ENCODE measurements at places on chromosomes 16 and 17.
A peak's percentile ranks its signal among the peaks of the same experiment; 100 is the strongest.

DNA sequence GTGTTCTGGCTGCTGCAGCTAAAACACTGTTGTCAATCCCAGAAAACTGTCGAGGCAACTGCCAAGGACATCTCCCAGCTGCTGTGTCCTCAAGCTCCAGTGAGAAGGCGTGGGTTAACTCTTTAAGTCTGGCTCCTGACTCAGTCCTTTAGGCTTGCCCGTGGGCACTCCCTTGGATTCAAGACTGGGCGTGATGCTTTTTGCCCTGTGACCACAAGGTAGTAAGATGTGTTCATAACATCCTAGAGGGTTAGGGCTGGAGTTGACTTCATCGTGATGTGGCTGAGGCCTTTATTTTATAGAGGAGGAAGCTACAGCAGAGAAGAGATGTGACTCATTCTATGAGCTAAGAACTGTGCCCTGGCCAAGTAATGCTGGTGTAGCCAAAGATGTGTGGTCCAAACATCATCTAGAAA is 50.9 kb upstream of the TEKT3 start:
- no peak for DNase-seq

DNA sequence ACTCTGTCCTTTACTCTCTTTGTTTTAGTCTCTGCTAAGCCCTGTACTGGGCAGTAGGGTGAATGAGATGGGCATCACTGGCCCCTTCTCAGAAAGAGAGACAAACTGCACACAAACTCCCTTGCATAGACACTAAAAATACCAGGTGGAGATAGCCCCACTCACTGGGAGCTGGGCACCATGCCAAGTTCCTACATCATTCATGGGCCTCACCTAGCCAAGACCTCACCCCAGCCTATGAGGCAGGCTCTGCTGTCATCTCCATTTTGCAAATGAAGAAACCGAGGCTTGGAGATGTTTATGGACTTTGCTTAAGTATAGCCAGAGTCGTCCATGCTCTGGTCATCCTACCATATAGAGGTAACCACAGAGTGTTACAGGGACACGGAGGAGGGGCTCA is 499.8 kb upstream of the CDH11 start:
- DNase-seq = no peak

DNA sequence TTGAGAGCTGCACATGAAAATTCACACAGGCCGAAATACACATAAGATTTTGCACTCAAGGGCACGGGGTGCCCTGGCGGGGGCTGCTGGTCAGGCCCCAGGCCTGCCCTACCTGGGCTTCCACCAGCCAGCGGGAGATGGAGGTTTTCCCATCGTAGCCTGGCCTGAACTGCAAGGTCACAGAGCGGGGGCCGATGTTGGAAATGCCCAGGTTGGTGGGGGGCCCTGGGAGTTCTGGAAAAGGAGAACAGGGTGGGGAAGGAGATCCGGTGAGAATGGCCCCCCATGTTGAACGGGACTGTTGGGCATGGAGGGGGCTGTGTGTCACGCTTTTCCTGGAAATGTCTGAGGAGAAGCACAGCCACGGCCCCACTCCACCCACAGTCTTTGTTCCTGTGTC is 87.3 kb upstream of the CDC42EP4 start:
- no peak for DNase-seq

DNA sequence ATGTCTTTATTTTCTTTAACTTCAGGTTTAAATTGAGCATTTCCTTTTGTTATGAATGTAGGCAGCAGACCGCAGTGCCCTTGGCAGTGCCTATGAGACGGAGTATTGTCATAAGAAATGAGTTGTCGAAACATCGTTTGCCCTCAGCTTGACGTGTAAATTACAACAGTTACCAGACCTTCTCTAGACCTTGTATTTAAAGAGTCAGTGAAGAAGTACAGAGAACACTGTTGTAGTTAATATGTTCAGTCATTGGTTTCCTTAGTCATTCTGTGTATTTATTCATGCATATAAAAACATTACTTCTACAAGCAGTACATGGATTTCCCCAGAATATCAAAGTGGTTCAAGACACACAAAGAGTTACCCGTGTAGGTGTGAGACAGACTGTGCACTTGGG is 19.0 kb downstream of the IRF8 start:
- no peak for DNase-seq

DNA sequence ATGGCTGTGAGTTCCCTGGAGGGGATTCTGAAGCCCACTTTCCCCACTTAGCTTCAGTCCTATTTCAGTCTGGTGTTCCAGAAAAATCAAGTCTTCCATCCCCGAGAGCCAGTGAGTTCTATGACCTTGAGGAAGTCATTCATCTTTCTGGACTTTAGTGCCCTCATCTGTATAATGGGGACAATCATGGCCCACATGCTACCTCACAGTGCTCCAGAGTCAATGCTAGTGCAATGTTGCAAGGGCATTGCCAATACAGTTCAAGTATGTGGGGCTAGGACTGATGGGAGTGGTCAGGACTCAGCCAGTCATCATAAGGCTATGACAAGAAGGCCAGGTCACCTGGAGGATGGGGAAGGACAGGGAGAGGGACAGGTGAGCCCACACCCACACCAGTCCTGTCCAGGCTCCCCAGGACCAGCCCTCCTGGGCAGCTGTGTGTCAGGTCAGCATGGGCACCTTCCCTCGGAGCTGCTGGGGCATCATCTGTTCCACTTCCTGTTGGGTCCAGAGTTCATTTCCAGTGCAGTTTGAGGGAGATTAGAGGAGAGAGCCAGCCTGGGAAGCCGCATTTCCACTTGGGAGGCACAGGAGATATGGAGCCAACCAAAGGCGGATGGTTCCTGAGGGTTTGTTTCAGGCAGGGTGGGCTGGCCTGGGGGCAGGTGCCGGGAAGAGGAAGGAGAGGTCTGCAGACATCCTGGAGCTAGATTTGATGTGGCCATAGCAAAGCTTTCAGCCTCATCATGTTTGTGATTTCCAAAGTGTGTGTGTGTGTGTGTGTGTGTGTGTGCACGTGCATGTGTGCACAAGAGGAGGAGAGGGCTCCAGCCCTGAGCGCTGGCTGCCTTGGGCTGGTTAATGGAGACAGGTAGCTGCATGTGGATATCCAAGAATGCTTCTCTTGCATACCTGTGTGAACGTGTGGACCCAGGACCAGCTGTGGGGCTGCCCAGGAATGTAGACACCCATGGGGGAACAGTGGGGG is 3.9 kb upstream of the WNT9B start:
- DNase-seq = no peak

- DNase-seq = no peak
Observed at GRCh38 chr16:56950881-56951771, 10.6 kb upstream of the CETP start.

DNA sequence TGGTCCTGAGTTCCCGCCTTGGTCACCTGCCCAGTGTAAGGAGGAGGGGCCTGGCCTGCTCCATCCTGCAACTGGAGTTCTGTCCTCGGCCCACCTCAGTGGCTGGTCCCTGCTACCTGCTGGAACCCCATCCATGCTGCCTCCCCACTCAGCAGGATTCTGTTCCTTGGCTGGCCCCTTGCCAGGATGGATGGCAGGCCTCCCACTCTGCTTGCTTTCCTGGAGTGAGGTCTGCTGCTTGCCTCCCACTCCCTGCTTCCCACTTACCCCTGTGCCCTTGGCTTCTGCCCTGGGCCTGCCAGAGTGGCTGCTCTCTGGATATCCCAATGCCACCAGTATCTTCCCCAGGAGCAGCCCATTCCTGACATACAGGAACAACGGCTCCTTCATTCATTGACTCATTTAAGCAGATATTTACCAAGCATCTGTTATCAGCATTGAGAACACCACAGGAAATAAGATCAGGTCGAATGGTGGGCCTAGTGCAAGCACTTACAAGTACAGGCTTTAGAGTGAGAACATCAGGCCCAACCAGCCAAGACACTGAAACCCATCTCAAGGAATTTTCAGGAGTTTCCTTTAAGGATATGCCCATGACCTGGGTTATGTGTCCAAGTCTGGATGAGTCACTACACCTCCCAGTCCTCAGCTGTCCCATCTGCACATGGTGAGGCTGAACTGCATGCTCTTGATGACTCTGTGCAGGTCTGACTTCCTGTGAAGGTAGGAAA is 17.0 kb upstream of the RPRML start:
- DNase-seq = no peak

DNA sequence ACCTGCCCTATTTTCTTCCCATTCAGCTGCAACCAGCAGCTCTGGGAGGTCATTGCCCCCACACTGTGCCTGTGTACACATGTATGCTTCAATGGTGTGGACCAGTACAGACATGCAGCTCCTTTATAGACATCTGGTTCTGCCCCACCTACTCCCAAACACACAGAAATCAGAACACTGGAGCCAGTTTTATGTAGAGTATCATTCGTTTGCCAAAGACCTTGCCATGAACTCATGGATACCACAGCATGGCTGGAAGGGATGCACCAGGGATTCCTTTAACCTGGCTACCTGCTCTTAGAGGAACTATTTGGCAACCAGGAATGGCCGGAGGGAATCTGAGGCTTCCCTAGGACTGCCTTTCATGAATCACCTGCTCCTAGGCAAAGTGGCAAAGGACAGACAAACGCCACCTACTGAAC is 60.4 kb downstream of the ZFHX3 start:
- peak; percentile 28 for DNase-seq

GRCh38 chr16:80330803-80331202 is 210.0 kb upstream of the DYNLRB2 start:
- DNase-seq = no peak

DNA sequence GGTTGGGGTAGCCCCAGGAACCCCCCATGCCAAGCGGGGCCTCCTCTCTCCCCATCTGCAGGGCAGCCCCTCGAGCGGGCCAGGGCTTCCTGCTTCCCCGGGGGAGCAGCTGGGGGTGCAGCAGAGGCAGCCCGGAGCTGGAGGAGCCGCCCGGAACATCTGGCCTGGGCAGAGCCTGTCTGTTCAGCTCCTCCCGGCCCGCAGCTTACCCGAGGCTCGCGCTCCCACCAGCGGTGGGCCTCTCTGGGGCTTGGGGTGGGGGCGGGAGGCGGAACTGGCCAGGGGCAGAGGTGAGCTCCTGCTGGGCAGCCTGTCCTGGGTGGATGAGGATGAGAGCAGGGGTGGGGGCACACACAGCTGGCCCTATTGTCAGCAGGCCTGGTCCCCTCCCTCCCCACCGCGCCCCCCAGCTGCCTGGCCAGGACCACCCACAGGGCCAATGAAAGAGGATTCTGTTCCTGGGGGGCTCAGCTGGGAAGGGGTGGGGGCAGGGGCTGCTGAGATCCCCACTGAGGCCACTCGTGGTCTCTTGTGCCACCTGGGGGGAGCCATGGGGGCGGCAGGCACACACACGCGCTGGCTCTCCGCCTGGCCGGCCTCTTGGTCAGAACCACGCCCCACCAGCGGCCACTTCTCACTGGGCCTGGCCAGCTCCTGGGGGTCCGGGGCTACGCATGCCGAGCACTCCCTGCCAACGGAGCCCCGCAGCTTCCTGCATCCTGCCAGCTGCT is 34.7 kb downstream of the BAHCC1 start:
- DNase-seq = peak; percentile 67

DNA sequence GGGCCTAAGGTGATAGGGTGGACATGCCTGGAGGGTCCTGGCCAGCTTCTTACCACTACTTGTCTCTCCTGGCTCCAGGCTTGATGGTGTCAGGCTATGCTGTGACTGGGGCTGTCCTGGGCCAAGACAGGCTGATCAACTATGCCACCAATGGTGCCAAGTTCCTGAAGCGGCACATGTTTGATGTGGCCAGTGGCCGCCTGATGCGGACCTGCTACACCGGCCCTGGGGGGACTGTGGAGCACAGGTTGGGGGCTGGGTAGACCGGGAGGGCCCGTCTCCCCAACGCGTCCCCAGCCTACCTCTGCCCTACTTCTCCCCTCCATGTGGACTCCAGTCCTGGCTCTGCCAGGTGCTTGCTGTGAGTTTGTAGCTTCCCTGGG is 4.5 kb downstream of the SPATA20 start:
- DNase-seq = no peak

GRCh38 chr16:13961099-13961811 is 41.3 kb downstream of the ERCC4 start:
- no peak for DNase-seq

DNA sequence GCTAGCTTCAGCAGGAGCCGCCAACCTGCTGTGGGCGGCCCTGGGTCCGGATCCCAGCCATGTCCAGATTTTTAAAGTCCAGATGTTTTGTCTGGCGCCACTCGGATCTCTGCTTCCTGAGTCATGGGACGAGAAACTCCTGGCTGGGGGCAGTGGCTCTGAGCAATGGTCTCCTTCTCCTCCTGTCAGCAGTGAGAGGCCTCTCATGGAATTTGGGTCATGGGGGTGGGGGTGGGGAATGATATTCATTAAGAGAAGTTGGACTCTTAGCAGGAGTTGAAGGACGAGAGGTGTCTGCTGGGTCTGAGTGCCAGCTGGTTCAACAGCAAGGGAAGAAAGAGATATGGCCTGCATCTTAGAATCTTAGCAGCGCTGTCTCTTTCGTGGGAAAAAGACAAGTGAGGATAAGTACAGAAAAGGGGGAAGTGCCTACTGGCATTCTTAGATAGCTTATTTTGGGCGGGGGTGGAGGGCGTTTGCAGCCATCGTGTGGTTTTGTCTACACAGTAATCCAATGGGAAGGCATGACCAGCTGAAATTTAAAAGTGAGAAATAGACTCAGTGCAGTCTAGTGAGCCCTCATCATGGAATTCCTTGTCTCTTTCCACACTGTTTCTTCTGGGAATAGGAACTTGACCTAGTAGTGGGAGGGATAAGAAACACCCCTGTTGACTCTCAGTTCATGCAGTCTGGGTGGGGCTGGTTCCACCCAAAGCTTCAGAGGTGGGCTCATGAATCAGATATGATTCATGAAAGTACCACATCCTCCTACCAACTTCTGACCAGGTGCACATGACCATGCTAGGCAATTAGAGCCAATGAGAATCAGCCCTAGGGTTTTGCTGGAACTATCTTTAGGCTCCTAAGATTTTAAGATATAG is 80.5 kb downstream of the MYH13 start:
- no peak for DNase-seq

DNA sequence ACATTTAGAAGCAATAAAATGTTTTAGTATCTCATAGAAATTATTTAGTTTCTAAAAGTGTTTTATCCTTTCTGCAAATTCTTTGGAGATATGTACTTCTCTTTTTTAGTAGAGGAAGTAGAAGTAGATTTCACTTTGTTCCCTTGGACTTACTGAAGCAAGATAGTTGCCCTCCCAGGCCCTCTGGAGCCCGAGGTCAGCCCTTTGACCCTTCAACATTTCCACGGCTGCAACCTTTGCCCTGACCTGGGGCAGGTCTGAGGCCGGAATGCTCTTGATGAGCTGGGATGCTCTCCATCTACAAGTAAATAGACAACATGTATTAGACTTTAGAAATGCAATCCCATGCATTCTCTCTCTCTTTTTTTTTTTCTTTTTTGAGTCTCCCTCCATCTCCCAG is 167.5 kb downstream of the CDK5R1 start:
- no peak for DNase-seq

Measured in NCI-H1694 (cell line).